NCI-H1105 (cell line): ENCODE measurements at places on chromosomes 11 and 22.

DNA sequence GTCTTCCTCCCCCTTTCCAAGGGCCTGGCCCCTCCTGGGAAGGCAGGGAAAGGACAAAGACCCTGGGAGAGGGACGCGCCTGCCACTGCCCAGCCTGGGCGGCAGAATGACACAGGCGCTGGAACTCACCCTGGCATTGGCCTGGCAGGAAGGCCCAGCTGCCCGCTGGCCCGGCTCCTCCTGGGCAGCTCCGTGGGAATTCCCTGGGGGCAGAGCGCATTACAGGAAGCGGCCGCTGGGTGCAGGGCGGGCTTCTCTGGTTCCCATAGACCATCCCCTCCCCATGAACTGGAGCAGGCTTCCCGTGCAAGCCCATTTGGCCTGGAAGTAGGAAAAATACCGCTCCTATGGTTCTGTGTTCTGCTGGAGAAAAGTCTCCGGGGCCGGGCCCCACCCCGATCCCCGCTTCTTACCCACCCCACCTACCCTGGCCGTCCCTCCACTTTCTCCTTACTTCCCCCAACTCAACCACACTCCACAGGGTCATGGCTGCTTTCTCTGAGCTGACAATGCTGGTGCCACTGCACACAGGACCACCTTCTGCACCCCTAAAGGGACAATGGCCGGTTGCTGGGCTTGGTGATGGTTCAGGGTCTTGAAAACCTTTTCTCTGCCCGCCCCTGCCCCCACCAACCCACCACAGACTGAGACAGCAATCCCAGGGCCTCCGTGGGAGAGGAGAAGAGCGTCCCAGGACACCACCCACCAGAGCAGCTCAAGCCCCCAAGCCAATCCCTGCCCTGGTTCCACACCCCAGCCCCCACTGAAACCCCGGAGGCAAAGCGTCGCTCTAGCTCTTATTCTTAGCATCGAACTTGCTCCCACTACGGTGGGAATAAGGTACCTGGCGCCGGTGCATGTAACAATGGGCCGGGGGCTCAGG is 58.9 kb downstream of the LINC01488 start:
- DNase-seq: no peak

DNA sequence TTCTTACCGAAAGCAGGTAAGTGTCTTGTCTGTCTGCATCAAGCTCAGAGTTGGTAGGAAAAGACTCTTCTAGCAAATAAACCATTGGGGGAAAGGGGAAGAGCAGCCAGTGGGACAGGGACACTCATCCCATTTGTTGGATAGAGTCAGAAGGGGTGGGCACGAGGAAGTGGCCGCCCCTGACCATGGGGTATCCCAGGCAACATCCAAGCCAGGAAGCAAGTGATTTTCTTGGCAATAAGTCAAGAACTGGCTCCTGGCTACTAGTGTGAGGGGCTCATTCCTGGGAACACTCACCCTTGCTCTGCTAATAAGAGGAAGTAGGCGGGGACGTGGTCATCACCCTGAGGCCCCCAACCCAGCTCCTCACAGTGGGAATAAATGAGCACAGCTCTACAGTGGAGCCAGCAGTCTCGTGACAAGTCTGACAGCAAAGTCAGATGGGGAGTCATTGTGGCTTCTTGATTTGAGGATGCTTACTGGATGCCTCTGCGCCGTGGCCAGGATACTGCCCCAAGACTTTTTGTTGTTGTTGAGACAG is 6.7 kb downstream of the SLC25A18 start:
- no peak for DNase-seq

- no peak for DNase-seq
Measured at GRCh38 chr11:133636711-133637355, 104.5 kb upstream of the OPCML start.

DNA sequence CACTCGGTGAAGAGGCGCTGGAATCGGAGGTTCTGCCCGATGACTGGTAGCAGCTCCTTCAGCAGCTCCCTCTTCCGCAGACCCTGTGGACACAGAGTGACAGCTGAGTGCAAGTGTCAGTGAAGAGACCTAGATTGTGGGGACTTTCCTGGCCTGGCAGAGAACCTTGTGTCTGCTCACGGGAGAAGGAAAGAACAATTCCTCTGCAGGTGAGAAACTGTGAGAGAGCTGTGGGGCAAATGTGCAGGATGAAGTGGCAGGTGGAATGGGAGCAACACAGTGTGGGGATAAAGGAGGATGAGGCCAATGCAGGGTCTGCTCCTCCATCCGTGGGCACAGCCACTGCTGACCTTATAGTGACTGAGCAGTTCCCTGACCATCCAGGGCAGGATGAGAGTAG is 40.0 kb upstream of the CLTCL1 start:
- no peak for DNase-seq

DNA sequence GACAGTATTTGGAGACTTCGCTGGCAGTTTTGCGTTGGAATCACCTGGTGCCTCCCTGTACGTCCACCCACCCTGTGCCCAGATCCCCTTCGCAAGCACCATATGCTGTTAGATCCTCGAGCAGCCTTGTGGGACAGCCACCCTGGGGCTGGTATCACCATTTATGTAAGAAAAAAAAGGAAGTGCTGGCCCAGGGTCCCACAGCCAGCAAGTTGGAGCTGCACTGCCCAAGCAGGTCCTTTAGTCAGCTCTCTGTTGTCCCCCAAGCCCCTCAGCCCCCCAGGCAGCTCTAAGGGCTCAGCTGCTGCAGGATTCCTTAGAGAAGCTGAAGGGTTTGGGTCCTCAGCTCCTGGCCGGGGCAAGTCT is 80.3 kb downstream of the FBLN1 start:
- DNase-seq: no peak
